Natural killer cell treated with Interleukin-12 subunit alpha and Interleukin-12 subunit beta and Interleukin-15 and Interleukin-18, amount 100 ng/mL, for 72 hours (primary cell): ENCODE measurements at places on chromosomes 1 and 21. TPM values are rescaled to one million over a fixed set of nuclear protein-coding genes. Genes with fewer than 3 reads are reported as not detected.
A peak's percentile ranks its signal among the peaks of the same experiment; 100 is the strongest.

GRCh38 chr1:245099401-245099800 lies 55.4 kb upstream of the KIF26B start:
- H3K27me3 ChIP-seq: no peaks in the 10 kb centered on the region
- H3K27ac ChIP-seq: no peak overlapping the region
- H3K4me3 ChIP-seq: no peak overlapping the region
- H3K4me1 ChIP-seq: no peaks in the 10 kb centered on the region
- DNase-seq: no peak
- H3K36me3 ChIP-seq: no peaks in the 10 kb centered on the region

DNA sequence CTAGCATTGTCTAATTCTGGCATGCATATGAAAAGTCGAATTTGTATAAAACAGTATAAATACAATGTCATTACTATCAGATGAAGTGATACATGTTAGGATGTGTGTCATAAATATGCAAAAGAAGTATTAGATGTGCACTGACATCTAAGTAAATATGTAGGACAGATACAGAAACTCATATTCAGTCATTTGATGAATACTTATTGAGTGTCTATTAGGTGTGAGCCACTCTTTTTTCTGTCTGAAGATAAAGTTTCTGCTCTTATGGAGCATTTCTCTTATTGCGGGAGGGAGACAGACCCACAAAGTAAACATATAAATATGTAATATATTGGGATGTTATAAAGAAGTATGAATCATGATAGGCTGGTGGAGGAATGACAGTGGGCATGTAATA lies 426.6 kb upstream of the B3GALT2 start:
- H3K36me3 ChIP-seq: no peaks in the 10 kb centered on the region
- no peak for DNase-seq
- H3K27me3 ChIP-seq: no peaks in the 10 kb centered on the region
- H3K27ac ChIP-seq: no peak overlapping the region

DNA sequence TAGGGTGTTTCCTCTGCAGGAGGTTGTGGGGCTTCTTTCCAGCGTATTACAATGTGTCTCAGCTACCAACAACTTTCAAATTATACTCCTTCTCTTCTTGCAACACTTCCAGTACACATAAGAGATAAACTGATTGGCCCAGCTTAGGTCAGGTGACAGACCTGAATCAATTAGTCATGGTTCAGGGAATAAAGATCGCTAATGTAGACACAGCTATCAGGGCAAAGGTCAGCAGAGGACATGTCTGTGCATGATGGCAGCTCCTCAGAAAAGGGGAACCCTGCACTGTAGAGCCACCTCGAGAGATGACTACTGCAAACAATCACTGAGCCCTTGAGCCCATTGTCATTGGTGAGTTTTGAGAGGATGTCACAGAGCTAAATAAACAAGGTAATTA lies 36.8 kb upstream of the PKN2 start:
- H3K36me3 ChIP-seq: no peaks in the 10 kb centered on the region
- no peaks in the 10 kb centered on the region for H3K4me1 ChIP-seq
- H3K27me3 ChIP-seq: peaks cover 19% of the 10 kb centered on the region
- H3K27ac ChIP-seq: no peak overlapping the region
- DNase-seq: no peak

DNA sequence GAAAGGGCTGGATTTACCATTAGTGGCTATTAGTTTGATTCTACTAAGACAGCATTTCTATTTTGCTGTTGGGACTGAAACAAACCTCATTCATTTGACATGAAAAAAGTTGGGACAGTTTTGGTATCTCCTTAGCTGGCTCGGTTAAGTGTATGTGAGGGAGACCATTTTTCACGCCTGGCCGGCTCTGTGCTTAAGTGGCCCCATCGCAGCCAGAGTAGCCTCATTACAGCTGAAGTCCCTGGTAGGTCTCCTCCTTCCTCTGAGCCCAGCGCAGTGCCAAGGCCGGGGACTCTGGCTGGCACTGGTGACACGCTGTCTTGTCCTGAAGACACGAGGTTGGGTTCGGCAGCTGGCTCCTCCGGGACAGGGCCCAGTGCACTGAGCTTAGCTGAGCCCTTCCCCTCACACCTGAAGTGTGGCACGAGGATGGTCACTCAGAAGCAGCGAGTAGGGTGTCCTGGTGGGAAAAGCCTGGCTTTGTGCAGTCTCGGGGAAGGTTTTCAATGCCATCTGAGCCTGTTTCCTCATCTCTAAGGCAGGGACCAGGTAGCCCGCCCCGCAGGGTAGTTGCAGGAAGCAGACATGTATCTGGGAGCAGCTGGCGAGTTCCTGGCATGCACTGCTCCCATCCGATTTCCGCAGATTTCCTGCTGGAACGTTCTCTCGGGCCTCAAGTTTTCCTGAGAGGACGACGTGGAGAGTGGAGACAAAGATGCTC lies 196.5 kb downstream of the DYRK1A start:
- no peaks in the 10 kb centered on the region for H3K36me3 ChIP-seq
- peaks cover 23% of the 10 kb centered on the region for H3K4me1 ChIP-seq
- no peak for DNase-seq
- H3K27ac ChIP-seq: peak overlapping the region; percentile 99

GRCh38 chr1:20896826-20897225 lies 109.7 kb upstream of the HP1BP3 start:
- no peaks in the 10 kb centered on the region for H3K4me1 ChIP-seq
- DNase-seq: no peak
- H3K27ac ChIP-seq: no peak overlapping the region
- H3K36me3 ChIP-seq: peaks cover 13% of the 10 kb centered on the region

DNA sequence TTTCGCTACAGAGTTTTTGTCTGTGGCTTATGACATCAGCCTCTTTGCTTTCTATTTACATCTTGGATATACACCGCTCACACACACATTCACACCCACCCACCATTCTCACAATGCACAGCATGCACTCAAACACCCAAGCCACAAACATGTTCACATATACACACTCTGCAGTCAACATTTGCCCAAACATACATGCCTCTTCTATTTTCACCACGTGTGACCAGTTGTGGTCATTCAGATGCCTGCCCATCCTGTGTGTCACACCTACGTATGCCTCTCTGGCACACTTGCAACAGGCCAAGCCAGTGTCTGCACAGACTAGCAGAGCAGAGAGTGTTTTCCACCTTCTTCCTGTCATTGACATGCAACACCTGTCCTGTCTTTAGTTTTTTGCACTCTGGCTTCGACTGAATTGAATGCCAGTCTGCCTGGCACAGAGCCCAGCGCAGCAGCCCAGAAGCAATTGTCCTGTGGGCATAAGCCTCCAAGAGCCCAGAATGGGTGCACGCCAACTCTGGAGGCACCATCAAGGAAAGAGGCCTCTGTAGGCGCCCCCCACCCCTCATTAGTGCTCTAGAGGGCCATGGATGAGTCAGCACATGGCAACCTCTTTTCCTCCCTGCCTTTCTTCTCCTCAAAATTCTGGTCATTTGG lies 37.7 kb upstream of the LRRN2 start:
- no peak overlapping the region for H3K27ac ChIP-seq
- H3K4me1 ChIP-seq: peaks cover 10% of the 10 kb centered on the region
- DNase-seq: no peak

- peaks cover 7% of the 10 kb centered on the region for H3K27me3 ChIP-seq
- H3K4me1 ChIP-seq: no peaks in the 10 kb centered on the region
- H3K4me3 ChIP-seq: no peak overlapping the region
- no peak overlapping the region for H3K27ac ChIP-seq
Observed at GRCh38 chr1:243950166-243950565, 100.1 kb upstream of the AKT3 start.

DNA sequence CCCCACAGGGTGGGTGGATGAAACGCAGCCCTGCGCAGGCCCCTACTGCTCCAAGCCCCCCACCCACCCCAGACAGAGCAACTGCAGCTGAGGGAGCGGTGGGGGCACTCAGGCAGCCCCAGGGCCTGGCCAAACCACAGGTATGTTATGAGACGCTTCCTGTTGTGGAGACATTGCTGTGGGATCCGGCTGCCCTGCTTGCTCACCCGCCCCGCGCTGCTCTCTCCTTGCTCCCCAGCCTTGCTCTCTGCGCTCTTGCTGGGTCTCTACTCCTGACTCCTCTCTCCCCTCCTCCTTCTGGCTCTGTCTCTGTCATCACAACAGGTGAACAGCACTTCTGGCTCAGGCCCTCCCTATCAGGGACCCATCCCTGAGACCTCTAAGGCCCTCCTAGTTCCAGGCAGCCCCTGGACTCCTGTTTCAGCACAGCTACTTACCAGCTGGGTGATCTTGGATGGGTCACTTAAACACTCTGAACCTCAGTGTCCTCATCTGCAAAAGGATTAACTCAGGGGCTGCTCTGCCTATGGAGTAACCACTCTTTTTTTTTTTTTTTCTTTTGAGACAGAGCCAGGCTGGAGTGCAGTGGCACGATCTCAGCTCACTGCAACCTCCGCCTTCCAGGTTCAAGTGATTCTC lies 15.9 kb downstream of the COL8A2 start:
- H3K36me3 ChIP-seq: no peaks in the 10 kb centered on the region
- DNase-seq: no peak
- peak overlapping the region; percentile 35 for H3K27ac ChIP-seq

DNA sequence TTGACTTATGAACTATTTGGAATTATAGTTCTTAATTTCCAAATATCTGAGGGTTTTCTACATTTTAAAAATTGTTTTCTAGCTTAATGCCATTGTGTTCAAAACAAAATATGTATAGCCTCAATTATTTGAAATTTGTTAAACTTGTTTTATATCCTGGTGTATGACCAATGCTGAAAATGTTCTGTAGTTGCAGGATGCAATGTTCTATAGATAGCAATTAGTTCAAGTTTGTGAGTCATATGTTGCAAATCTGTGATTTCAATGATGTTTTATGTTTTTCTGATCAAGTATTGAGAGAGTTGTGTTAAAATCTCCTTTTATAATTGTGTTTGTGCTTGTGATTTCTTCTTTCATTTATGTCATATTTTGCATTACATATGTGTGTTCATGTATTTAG lies 517.5 kb downstream of the ADGRL2 start:
- H3K4me1 ChIP-seq: no peaks in the 10 kb centered on the region
- H3K27me3 ChIP-seq: no peaks in the 10 kb centered on the region
- no peak overlapping the region for H3K27ac ChIP-seq
- no peaks in the 10 kb centered on the region for H3K36me3 ChIP-seq
- no peak overlapping the region for H3K4me3 ChIP-seq

DNA sequence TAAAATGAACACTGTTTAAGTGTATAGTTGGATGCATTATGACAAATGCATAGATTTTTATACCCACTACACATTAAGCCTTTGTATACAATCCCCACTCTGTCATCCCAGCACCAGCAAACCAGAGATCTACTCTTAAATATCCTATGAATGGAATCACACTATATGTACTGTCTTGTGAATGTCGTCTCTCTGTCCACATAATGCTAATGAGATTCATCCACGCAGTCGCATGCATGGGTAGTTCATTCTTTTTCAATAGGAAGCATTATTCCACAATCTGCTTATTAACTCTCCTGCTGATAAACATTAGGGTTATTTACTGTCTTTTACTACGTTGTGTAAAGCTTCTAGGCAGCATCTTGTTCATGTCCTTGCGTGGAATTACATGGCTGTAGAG lies 892.3 kb downstream of the LTN1 start:
- no peaks in the 10 kb centered on the region for H3K27me3 ChIP-seq
- H3K4me1 ChIP-seq: no peaks in the 10 kb centered on the region
- no peaks in the 10 kb centered on the region for H3K36me3 ChIP-seq
- H3K4me3 ChIP-seq: no peak overlapping the region

GRCh38 chr1:231681006-231681405 lies 54.4 kb downstream of the DISC1 start:
- H3K27me3 ChIP-seq: no peaks in the 10 kb centered on the region
- no peaks in the 10 kb centered on the region for H3K4me1 ChIP-seq
- no peak overlapping the region for H3K27ac ChIP-seq

- no peaks in the 10 kb centered on the region for H3K36me3 ChIP-seq
- no peaks in the 10 kb centered on the region for H3K4me1 ChIP-seq
- H3K27ac ChIP-seq: no peak overlapping the region
Observed at GRCh38 chr1:113984710-113985109, 5.4 kb downstream of the OLFML3 start.

- H3K27ac ChIP-seq: no peak overlapping the region
- no peak overlapping the region for H3K4me3 ChIP-seq
- peaks cover 20% of the 10 kb centered on the region for H3K4me1 ChIP-seq
- no peaks in the 10 kb centered on the region for H3K36me3 ChIP-seq
- H3K27me3 ChIP-seq: no peaks in the 10 kb centered on the region
Observed at GRCh38 chr1:243738020-243738419, 112.0 kb downstream of the AKT3 start.

- no peak overlapping the region for H3K4me3 ChIP-seq
- no peak for DNase-seq
- peaks cover 8% of the 10 kb centered on the region for H3K4me1 ChIP-seq
- H3K27me3 ChIP-seq: no peaks in the 10 kb centered on the region
Observed at GRCh38 chr1:23601968-23602876, 42.9 kb upstream of the ID3 start.

GRCh38 chr1:219304227-219305226 lies 130.8 kb downstream of the LYPLAL1 start:
- no peaks in the 10 kb centered on the region for H3K27me3 ChIP-seq
- no peak overlapping the region for H3K27ac ChIP-seq
- no peak overlapping the region for H3K4me3 ChIP-seq
- H3K36me3 ChIP-seq: no peaks in the 10 kb centered on the region
- H3K4me1 ChIP-seq: no peaks in the 10 kb centered on the region
- DNase-seq: no peak

DNA sequence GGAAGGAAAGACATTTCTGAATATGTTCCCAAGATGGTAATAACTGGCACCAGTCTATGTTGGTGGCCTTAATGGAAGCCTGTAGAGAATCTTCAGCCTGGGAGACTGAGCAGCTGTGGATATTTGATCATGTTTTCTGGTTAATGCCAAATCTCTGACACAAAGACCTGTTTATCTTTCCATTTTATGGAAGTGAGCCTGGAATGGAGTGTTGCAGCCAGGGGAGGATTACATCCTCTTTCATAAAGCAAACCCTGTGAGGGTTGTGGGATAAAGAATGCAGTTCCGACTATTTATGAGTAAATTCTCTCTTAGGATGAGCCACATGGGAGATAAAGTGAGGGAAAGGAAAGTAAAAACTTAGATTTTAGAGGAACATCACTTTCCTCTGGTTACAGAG lies 144.1 kb downstream of the PCP4 start:
- no peak overlapping the region for H3K27ac ChIP-seq
- H3K4me1 ChIP-seq: no peaks in the 10 kb centered on the region
- DNase-seq: no peak
- H3K4me3 ChIP-seq: no peak overlapping the region
- no peaks in the 10 kb centered on the region for H3K36me3 ChIP-seq
- H3K27me3 ChIP-seq: no peaks in the 10 kb centered on the region

The LAD1 gene
- not detected for total RNA-seq

The SYTL1 gene
- total RNA-seq: 24.2 TPM

The PRAMEF2 gene
- not detected for total RNA-seq

The JMJD4 gene
- total RNA-seq: 17.3 TPM

The LCK gene
- 140 TPM for total RNA-seq

The ATP1A2 gene
- total RNA-seq: not detected
